ENCODE measurements at places on chromosomes 16 and 17. TPM values are rescaled to one million over a fixed set of nuclear protein-coding genes. Genes with fewer than 3 reads are reported as not detected.

GRCh38 chr17:30165960-30166359, 49.3 kb downstream of the NSRP1 start:
- H3K27ac ChIP-seq = peak overlapping the region; percentile 2
- no peak overlapping the region for H3K4me3 ChIP-seq
- no peaks in the 10 kb centered on the region for H3K4me1 ChIP-seq
- H3K27me3 ChIP-seq = no peaks in the 10 kb centered on the region
- no peak for DNase-seq

The MYH2 gene
- not detected for total RNA-seq

The CACNG1 gene
- total RNA-seq = 0.23 TPM

DNA sequence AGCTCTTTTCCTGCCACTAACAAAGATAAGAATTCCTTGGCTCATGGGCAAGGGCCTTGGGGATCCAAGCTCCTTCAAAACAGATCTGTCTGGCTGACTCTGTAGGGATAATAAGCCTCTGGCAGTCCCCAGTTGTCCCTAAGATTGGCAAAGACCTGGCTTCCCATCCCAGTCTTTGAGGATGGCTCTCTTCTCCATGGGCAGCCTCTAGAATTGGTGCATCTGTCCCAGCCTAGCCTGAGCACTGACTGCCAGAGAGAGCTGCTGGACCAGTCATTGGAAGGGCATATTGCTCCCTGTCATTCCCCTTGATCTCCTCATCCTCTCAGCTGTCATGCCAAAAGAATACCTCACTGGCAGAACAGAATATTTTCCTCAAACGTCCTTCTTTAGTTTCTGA, 13.2 kb upstream of the CUEDC1 start:
- H3K36me3 ChIP-seq = peaks cover 3% of the 10 kb centered on the region
- no peak overlapping the region for H3K27ac ChIP-seq
- no peak overlapping the region for H3K4me3 ChIP-seq
- H3K4me1 ChIP-seq = peaks cover 9% of the 10 kb centered on the region
- no peak for DNase-seq
- no peaks in the 10 kb centered on the region for H3K27me3 ChIP-seq

The GDPD3 gene
- 10.7 TPM for total RNA-seq

GRCh38 chr17:21387616-21388015, 11.5 kb downstream of the KCNJ12 start:
- no peak for DNase-seq
- H3K36me3 ChIP-seq = no peaks in the 10 kb centered on the region
- peaks cover 11% of the 10 kb centered on the region for H3K4me1 ChIP-seq
- no peak overlapping the region for H3K4me3 ChIP-seq
- no peak overlapping the region for H3K27ac ChIP-seq
- peaks cover 41% of the 10 kb centered on the region for H3K27me3 ChIP-seq

The FLOT2 gene
- total RNA-seq = 85.4 TPM

- peaks cover 23% of the 10 kb centered on the region for H3K36me3 ChIP-seq
- DNase-seq = no peak
- no peak overlapping the region for H3K4me3 ChIP-seq
- H3K4me1 ChIP-seq = peaks cover 77% of the 10 kb centered on the region
Measured at GRCh38 chr17:41523787-41524186, 4.3 kb downstream of the KRT19 start.
